Activated T-cell treated with anti-CD3 and anti-CD28 coated beads, Interleukin-2, amount 50 U/mL, for 72 hours (primary cell): ENCODE measurements at places on chromosomes 3 and 15. TPM values are rescaled to one million over a fixed set of nuclear protein-coding genes. Genes with fewer than 3 reads are reported as not detected.

DNA sequence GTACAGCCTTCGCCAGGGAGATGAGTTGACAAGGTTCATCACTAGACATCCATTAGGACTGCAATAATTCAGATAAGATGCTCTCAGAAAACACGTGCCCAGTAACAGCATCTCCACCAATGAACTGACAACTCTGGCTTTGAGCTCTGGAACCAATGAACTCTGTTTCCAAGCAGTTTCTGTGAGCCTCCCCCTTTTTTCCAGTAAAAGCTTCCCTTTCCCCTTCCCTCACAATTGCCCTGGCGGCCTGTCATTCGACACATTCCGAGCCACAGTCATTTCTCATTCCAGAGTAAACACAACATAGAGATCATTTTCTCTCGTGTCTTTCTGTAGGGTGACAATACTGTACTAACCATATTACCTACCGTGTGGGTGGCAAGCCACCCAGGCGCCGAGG is 3.6 kb downstream of the PLA2G4D start:
- no peak for DNase-seq
- no peaks in the 10 kb centered on the region for H3K36me3 ChIP-seq
- H3K27me3 ChIP-seq = peaks cover 16% of the 10 kb centered on the region
- H3K4me1 ChIP-seq = peaks cover 7% of the 10 kb centered on the region

DNA sequence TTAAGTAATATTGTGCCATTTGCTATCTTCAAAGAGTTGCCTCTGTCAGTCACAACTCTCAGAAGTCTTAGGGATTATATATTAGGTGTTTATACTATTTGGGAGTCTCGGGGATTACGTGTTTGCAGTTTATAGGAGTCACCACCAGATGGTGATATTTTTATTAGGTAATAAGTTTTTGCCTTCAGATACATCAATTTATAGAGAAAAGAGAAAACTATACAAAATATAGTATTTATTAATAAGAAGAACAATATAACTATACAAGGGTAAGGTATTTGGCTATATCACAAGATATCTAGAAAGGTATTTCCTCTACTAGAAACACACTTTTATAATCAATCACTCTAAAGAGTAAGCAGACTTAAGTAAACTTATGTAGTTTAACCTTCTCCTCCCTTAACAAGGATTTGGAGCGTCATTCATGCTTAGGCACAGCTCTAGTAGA is 10.7 kb upstream of the DHX36 start:
- no peaks in the 10 kb centered on the region for H3K4me1 ChIP-seq
- H3K36me3 ChIP-seq = no peaks in the 10 kb centered on the region
- H3K27me3 ChIP-seq = peaks cover 2% of the 10 kb centered on the region
- H3K27ac ChIP-seq = no peak overlapping the region
- DNase-seq = no peak

- H3K27me3 ChIP-seq = no peaks in the 10 kb centered on the region
- peaks cover 10% of the 10 kb centered on the region for H3K36me3 ChIP-seq
- H3K4me1 ChIP-seq = peaks cover 95% of the 10 kb centered on the region
- peak; percentile 75 for DNase-seq
- H3K4me3 ChIP-seq = peak overlapping the region; percentile 83
- H3K27ac ChIP-seq = peak overlapping the region; percentile 100
These were observed 315.8 kb upstream of the SATB1 start for GRCh38 chr3:18740631-18741583.

DNA sequence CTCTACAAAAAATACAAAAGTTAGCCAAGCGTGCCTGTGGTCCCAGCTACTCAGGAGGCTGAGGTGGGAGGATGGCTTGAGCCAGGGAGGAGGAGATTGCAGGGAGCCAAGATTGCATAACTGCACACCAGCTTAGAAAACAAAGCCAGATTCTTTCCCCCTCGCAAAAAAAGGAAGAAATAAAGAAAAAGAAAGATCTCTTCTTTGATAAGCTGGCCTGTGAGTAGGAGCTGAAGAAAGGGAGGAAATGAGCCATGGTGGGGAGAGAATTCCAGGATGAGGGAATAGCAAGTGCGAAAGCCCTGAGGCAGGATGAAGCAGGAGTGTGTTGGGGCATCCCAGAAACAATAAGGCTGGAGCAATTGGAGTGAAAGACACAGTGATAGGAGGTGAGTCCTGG is 24.5 kb upstream of the TOP2B start:
- H3K36me3 ChIP-seq = no peaks in the 10 kb centered on the region
- no peak overlapping the region for H3K4me3 ChIP-seq
- H3K4me1 ChIP-seq = no peaks in the 10 kb centered on the region
- H3K27me3 ChIP-seq = peaks cover 10% of the 10 kb centered on the region

DNA sequence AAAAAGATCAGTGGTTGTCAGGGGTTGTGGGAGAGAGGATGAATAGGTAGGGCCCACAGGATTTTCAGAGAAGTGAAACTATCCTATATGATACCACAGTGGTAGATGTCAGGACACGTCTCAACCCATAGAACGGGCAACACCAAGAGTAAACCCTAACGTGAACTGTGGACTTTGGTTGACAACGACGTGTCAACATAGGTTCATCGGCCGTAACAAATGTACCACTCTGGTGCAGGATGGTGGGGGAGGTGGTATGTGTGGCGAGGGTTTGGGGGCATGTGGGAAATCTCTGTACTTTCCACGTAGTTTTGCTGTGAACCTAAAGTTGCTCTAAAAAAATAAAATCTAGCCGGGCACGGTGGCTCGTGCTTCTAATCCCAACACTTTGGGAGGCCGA is 13.0 kb upstream of the PIGZ start:
- no peak overlapping the region for H3K27ac ChIP-seq
- H3K27me3 ChIP-seq = peaks cover 13% of the 10 kb centered on the region
- H3K4me1 ChIP-seq = peaks cover 10% of the 10 kb centered on the region
- DNase-seq = no peak

The GATM gene
- total RNA-seq = 1.2 TPM

The SPESP1 gene
- total RNA-seq = 2.0 TPM

The DCBLD2 gene
- total RNA-seq = 1.1 TPM

The CAPN3 gene
- total RNA-seq = 9.2 TPM
